ENCODE measurements at places on chromosomes 6 and 20. TPM values are rescaled to one million over a fixed set of nuclear protein-coding genes. Genes with fewer than 3 reads are reported as not detected.

The ANKRD66 gene
- total RNA-seq, result not detected

The LAMA5 gene
- total RNA-seq, result 0.16 TPM

DNA sequence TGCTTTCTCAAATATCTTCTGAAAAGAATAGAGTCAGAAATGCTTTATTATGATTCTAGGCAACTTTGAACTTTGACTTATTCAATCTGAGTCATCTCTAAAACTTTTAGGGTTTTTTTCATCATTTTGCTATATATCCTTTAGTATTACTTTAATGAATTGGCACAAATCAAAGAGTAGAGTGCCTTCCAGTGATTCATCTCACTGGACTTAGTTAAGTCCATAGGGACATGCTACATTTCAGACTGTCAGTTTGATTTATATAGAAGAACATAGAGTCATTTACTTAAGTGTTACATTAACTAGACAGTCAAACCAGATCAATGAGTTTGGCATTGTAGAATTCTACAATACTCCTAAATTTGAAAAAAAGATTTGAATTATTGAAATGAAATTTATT is 1235.7 kb upstream of the MAP3K7 start:
- no peak for DNase-seq

- no peak for DNase-seq
Observed at GRCh38 chr6:125952764-125953501, 3.6 kb upstream of the HINT3 start.

The SOBP gene
- total RNA-seq, result 0.05 TPM

DNA sequence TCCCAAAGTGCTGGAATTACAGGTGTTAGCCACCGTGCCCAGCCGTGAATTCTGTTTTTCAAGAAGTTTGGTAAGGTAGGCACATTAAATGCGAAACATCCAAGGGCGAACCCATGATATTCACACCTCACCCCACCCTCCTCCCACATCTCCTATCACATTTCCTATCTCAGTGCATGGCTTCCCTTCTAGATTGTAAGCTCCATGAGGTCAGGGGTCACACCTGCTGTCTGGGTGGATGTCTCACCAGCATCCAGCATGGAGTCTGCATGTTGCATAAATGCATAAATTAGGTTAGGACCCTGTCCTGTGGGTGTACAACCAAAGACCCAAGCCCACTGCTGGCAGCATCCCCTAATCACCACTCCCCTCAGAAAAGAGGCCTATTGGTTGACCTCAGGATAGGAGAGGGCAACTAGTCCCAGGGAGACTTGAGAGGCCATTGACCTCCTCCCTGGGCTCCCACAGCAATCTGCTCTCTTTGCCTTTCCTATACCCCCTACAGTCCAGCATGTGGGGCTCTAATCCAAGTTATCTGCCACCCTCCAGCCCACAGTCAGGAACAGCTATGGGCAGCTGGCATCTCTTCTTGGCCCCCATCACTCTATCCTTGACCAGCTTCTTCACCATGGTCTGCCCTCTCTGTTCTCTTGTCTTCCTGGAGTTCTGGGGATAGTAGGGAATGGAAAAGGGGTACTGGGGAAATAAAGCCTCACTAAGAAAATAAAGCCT is 4.2 kb downstream of the PRRT1 start:
- DNase-seq, result no peak

- no peak for DNase-seq
Observed at GRCh38 chr6:14412026-14412425, 294.5 kb downstream of the CD83 start.

The EYS gene
- total RNA-seq, result not detected

GRCh38 chr20:26169506-26169905 is 472.9 kb upstream of the ZNF337 start:
- no peak for DNase-seq

The MYH7B gene
- total RNA-seq, result 0.58 TPM

DNA sequence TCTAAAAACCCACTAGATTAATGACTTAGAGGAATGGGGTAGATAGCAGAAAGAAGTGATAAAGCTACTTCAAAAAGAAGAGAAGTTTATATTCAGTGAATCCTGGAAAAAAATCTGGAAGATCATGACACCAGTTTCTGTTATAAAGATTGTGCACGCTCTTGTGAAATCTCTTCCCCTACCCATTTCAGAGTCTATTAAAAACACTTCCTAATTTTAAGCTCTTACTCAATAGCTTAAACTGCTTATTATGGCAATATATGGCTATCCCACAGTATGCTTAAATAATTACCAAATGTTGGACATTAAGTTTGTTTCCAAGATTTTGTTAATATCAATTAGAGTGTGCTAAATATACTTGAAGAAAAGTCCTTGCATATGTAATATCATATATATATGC is 585.3 kb upstream of the MAN1A1 start:
- DNase-seq, result no peak

GRCh38 chr6:143223895-143224294 is 163.2 kb downstream of the AIG1 start:
- DNase-seq, result no peak

- no peak for DNase-seq
Observed at GRCh38 chr6:170405311-170405975, 98.9 kb downstream of the FAM120B start.

DNA sequence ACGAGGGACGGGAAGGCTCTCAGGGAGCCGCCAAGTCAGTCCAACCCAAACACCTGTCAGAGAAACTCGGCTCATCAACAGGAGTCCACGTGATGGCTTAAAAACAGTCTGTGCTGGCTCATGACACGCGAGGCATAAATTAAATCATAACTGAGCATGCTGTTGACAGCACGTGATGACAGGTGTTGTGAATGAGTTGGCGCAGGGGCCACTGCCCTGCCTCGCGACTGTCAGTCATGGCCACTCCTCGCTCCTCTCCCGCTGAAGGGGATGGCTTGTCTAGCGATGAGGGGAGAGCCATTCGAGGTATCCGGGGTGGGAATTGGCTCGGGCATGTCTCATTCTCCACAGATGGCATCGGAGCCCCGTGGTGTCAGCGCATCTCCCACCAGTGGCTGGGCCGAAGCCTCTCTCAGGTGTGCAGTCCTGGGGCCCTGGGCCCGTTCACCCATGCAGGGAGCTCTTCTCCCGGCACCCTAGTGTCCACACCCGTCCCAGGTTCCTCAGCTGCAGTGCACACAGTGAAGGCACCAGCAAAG is 313.3 kb downstream of the BMP7 start:
- no peak for DNase-seq

GRCh38 chr6:37897321-37897720 is 77.8 kb downstream of the ZFAND3 start:
- no peak for DNase-seq

DNA sequence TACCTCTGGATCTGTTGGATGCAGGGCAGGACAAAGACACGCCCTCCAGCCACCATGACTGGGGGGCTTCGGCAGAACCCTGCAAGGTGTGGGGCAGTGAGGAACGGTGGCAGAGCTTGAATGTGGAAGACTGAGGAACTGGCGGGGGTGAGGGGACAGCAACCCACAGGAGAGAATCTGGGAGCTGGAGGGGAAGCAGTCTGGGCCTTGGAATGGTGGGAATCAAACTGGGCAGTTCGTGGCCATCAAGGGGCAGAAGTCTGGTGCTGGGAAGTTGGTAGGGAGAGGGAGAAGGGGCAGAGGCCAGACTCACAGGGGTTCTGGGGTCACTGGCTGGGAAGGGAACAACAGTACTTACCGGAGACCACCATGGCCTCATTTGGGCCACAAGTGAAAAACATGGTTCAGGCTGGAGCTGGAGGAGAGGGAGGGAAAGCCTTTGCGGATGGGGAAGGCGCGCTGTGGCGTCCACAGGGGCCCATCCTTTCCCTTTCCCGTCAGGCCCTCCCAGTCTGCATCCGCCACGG is 635 bp downstream of the FLOT1 start:
- DNase-seq, result no peak

The PROKR2 gene
- not detected for total RNA-seq

The CCDC167 gene
- 8.0 TPM for total RNA-seq

The FYN gene
- 419 TPM for total RNA-seq

The TPX2 gene
- 0.85 TPM for total RNA-seq

DNA sequence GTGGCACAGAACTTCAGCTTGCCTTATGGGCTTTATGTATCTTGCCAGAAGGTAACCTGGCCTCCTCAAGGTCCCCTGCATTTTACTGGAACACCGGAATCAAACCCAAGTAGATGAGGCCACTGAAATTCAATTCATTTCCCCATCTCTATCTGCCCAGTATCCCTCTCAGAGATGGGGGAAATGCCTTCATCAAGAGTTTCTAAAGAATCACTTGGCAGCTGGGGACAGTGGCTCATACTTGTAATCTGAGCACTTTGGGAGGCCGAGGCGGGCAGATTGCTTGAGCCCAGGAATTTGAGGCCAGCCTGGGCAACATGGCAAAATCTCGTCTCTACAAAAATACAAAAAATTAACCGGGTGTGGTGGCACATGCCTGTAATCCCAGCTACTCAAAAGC is 12.9 kb downstream of the MDGA1 start:
- no peak for DNase-seq

- DNase-seq, result no peak
Observed at GRCh38 chr6:31359581-31359980, 2.6 kb upstream of the HLA-B start.

DNA sequence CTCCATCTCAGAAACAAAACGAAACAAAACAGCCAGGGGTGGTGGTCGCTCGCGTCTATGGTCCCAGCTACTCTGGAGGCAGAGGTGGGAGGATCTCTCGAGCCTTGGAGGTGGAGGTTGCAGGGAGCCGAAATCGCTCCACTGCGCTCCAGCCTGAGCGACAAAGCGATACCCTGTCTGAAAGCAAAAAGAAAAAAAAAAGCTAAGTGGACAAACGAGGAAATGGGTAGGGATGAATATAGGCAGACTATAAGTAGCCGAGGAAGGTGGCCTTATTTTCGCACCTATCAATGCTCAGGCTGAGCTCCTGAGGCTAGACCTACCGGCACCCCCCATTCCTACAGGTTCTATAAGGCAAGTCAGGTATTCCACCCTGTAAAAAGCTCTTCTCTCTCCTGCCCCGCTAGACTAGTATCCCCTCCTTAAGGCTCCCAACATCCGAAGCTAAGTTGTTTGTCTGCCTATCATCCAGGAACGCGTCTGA is 650 bp upstream of the CASP8AP2 start:
- peak; percentile 15 for DNase-seq

The OPRM1 gene
- not detected for total RNA-seq

The NKAIN4 gene
- not detected for total RNA-seq

DNA sequence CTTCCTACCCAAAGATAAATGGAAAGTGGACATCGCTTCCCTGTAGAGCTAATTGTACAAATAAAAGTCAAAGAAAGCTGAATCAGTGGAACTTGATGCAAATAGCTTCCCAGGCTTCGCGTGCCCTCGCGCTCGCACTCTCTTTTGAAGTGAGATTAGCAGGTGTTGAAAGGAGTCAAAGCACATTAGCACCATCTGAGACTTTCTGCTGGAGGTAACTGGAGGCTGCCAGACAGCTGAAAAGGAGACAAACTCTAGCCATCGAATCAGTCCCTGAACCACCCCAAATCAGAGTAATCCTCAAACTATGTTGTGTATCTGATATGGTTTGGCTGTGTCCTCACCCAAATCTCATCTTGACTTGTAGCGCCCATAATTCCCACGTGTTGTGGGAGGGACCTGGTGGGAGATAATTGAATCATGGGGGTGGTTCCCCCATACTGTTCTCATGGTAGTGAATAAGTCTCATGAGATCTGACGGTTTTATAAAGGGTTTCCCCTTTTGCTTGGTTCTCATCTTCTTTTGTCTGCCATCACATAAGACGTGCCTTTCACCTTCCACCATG is 23.7 kb downstream of the SULF2 start:
- DNase-seq, result no peak

The TNFRSF21 gene
- 0.92 TPM for total RNA-seq

The SCUBE3 gene
- total RNA-seq, result not detected

The DDO gene
- total RNA-seq, result not detected

DNA sequence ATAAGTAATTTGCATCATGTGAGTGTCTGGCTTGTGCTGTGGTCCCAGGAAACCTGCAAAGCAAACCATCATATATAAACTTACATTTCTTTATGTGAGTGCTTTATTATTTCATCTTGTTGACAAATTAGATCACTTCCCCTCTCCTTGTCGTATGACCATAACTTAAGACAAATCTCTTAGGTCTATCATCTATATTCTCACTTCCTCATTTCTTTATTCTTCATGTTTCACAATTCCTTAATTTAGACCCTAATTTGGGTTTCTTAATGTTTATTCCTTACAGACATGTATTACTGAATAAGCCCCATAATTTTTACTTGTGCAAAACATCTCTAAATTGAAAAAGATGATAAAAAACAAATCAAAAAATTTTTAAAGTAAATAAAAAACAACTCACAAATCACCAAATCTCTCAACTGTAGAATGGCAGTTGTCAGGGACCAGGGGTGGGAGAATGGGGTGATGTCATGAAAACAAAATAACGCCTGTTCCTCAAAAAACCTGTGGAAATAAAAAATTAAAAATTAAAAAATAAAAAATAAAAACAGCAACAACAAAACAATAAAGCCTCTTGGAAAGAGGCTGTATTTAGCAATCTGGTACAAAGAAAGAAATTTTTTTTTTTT is 49.5 kb upstream of the FBXO30 start:
- DNase-seq, result no peak

DNA sequence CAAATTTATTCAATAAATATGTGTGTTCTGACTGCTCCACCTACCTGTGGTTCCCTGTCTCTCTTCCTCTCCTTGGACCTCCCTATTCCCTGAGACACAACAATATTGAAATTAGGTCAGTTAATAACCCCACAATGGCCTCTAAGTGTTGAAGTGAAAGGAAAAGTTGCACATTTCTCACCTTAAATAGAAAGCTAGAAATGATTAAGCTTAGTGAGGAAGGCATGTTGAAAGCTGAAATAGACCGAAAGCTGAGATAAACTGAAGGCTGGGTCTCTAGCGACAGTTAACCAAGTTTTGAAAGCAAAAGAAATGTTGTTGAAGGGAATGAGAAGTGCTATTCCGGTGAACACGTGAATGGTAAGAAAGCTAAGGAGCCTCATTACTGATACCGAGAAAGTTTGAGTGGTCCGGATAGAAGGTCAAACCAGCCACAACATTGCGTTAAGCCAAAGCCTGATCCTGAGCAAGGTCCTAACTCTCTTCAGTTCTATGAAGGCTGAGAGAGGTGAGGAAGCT is 34.1 kb downstream of the UST start:
- DNase-seq, result no peak

The PAX1 gene
- not detected for total RNA-seq

GRCh38 chr20:4519534-4519933 is 202.2 kb upstream of the PRND start:
- peak; percentile 13 for DNase-seq

GRCh38 chr6:13681305-13682061 is 30.2 kb downstream of the RANBP9 start:
- no peak for DNase-seq

GRCh38 chr20:38599410-38599882 is 2.2 kb upstream of the ARHGAP40 start:
- DNase-seq, result no peak

- DNase-seq, result no peak
Observed at GRCh38 chr20:31857861-31858759, 12.2 kb downstream of the DUSP15 start.

The RAMACL gene
- 0.75 TPM for total RNA-seq

All from CD4-positive, alpha-beta T cell (primary cell).